ENCODE measurements at places on chromosomes 2 and 18.

- DNase-seq = no peak
These were observed 61.9 kb downstream of the RAB10 start for GRCh38 chr2:26095758-26096157.

DNA sequence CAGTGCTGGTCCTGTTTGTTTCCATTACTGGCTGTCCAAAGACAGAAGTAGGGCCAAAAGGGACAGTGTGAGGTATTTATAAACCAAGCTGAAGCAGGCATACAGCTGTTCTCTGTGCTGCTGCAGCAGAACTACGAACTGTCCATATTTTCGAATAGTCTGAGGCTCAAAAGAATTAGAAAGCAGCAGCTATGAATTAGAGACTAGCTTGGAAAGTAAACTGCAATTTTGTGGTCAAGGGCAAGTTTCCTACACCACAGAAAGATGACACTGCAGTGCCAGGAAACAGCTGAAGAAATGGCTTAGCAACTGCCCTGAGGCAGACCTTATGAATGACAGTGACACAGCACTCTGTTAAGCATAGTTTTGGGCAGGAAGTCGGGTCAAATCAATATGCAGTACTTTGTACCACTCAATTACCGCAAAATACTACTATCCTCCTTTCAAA, 125.3 kb downstream of the TMEM131 start:
- peak; percentile 44 for DNase-seq

DNA sequence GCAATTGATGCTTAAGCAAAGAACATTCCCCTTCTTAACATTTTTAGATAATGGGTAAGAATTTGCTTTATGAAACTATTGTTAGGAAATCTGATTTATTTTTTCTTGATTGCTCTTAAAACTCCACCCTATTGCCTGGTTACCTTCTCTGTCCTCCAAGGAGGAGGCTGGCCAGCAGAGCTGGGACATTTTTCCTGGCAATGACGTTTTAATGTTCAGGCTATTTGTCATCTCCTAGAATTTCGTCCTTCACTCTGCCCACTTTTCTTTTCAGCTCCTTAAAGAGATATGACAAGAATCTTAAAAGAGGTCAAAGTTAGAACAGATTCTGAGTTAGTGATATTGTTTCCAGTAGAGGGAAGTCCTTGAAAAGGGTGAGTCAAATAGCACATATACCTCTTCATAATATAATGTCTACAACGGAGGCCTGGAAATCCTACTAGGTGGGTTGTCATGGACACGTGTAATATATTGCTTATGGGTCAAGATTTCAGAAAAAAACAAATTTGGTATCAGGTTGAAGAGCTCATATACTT, 141.0 kb downstream of the CMPK2 start:
- no peak for DNase-seq

DNA sequence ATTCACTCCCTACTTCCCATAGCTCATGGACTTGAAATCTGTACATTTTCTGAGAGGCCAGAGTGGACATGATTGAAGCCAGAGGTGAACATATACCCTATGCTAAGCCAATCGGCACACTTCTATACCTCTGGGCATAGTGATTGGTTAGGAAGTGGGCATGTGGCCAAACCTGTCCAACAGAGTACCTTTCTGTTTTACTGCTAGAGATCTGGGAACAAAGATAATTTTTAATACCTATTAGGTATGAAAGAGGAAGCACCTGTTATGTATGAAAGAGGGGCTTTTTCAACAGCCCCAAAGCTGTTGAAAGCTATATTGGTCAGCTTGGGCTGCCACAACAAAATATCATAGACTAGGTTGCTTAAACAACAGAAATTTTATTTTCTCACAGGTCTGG, 27.7 kb downstream of the METTL8 start:
- DNase-seq = no peak

DNA sequence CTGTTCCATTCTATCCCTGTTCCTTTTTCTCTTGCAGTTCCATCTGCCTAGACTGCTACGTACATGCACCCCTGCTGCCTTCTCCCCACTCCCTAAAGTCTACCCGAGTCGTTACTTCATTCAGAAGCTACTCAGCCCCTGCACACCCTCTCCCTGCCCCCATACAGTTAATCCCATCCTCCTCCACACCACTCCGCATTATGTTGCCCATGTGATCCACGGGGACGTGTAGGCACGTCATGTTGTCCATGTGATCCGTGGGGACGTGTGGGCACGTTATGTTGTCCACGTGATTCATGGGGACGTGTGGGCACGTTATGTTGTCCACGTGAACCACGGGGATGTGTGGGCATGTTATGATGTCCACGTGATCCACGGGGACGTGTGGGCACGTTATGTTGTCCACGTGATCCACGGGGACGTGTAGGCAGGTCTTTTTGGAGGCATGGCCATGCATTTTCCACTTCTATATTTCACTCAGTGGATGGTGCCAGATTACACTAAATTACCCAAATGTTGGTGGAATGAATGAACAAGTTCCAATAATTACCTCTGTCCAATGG, 299.5 kb downstream of the DCDC2C start:
- DNase-seq = no peak

- DNase-seq = peak; percentile 97
These were observed 749 bp upstream of the EIF2AK3 start for GRCh38 chr2:88627856-88628570.

GRCh38 chr2:210363261-210363660, 48.3 kb upstream of the MYL1 start:
- no peak for DNase-seq

GRCh38 chr2:126776692-126777619, 121.0 kb downstream of the GYPC start:
- DNase-seq = peak; percentile 81

GRCh38 chr2:9703701-9704221, 73.0 kb upstream of the YWHAQ start:
- peak; percentile 72 for DNase-seq

- no peak for DNase-seq
These were observed 186.7 kb downstream of the CTIF start for GRCh38 chr18:48725562-48725961.

- no peak for DNase-seq
These were observed 12.5 kb upstream of the INPP5D start for GRCh38 chr2:233047667-233048066.

- no peak for DNase-seq
These were observed 23.3 kb downstream of the MYO3B start for GRCh38 chr2:170201275-170201674.

DNA sequence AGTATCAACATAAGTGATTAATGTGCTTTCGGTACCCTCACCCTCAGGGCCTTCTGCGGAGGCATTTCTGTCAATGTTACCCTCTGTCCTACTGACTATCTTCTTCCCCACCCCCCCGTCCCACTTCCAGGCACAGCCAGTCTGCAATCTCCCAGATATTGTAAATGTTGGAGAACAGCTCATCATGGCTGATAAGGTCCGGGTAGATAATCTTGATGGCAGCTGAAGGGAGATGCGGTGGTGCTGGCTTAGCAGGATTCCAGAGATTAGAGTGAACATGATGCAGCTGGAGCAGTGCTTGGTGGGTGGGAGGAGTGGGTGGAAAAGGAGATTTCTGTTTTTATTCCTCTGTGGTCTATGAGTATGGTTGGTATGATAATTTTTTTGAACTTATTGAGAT, 15.5 kb downstream of the GTF2A1L start:
- no peak for DNase-seq

DNA sequence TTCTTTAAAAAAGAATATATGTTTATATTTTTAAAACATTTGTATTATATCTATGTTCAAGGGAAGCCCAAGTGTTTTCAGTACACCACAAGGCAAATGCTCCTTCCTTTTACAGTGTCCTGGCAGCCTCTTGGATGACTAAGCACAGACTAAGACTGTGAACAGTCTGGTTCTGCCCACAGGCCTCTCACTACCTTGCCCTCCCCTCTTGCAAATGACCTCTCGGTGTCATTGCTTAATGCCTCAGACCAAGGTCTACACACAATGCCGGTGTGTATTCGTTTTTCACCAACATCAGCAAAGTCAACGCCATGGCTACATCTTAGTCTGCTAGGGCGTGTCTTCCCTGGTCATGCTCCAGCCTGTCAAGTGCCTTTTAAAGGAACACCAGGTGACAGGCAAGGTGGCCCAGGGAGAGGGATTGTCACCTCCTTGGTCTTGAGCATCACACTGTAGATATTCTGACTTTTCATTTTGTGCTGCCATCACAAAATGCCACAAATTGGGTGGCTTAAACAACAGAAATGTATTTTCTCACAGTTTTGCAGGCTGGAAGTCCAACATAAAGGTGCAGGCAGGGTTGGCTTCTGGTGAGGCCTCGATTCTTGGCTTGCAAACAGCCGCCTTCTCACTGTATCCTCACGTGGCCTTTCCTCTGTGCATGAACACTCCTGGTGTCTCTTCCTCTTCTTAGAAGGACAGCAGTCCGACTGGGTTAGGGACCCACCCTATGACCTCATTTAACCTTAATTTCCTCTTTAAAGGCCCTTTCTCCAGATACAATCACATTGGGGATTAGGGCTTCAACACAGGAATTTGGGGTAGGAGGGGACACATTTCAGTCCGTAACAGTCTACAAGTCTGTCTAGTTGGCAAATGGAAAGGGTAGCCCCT, 266.5 kb downstream of the KLHL29 start:
- peak; percentile 26 for DNase-seq

DNA sequence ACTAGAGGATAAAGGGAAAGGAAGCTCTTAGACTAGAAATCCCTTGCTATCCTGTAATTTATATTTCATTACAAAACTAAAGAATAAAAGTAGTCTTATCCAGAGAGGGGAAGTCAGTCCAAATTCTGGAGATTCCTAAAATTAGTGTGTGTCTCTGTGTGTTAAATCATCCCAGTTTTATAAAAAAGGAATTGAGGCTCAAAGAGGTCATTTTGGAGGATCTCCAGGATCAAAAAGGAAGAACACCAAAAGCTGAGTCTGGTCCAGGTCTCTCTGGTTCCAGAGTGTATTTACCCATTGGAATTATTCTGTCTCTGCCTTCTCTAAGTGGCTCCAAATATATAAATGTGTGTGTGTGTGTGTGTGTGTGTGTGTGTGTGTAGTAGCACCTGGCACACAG, 166.7 kb downstream of the NRXN1 start:
- no peak for DNase-seq

GRCh38 chr18:45066210-45066609, 385.5 kb downstream of the SETBP1 start:
- no peak for DNase-seq

DNA sequence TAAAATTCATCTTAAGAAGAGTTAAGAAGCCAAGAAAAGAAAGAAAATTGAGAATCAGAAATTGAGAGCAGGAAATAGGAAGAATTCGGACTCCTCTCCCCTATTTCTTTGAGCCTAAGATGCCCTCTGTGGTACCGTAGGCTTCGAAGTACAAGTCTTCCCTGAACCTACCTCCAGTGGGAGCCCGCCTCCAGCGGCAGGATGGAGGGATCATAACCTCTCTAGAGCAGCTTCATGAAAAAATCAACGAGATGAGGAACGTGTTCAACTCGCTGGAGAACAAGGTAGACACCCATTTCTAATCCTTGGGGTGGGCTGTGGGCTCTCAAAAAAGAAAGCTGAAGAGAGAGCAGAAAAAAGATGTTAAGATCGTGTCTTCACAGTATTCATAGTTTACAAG, 36.3 kb downstream of the ARHGEF33 start:
- DNase-seq = no peak

DNA sequence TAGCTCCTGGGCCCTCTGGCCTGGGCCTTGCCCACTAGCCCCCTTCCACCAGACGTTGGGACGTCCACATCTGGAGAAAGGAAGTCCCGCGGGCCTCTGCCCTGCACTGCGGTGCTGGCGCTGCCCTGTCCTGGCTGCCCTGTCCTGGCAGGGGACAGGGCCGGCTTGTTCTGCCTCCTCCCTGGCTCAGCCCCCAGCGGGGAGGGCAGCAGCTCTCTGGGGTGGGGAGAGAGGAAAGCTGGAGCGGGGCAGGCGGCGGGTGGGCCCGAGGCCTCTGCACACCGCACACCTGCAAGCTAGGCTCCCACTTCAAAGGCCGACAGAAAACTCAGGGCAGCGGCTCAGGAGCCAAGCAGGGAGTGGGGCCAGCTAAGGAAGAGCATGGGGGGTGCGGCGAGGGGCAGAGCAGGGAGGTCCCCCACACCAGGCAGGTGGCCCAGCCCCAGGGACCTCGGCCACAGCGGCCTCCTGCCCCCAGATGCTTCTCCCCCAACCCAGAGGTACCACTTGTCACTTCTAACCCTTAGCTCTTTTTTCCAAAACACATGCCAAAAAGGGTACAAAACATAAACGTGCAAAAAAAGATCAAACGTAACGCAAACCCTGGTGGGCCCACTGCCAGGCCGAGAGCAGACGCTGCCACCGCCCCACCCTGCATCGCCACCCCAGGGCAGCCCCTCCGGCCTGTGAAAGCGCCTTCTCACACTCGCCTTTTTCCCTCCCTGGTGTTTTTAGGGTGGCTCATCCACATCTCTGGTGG, 13.5 kb downstream of the SNED1 start:
- DNase-seq = no peak

DNA sequence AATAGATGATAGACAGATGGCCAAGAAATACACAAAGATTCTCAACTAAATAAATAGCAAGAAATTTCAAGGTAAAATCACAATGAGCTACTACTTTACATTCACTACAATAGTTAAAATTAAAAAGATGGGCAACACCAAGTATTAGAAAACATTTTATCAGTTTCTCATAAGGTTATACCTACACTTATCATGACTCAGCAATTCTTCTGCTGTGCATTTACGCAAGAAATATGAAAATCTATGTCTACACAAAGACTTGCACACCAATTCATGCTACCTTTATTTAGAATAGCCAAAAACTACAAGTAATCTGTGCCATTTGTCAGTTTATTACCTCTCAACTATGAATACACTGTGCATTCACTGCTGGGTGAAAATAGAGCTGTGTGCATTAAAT, 937.4 kb upstream of the NRXN1 start:
- no peak for DNase-seq

- DNase-seq = peak; percentile 58
These were observed 552 bp downstream of the CNPPD1 start for GRCh38 chr2:219175928-219176817.

DNA sequence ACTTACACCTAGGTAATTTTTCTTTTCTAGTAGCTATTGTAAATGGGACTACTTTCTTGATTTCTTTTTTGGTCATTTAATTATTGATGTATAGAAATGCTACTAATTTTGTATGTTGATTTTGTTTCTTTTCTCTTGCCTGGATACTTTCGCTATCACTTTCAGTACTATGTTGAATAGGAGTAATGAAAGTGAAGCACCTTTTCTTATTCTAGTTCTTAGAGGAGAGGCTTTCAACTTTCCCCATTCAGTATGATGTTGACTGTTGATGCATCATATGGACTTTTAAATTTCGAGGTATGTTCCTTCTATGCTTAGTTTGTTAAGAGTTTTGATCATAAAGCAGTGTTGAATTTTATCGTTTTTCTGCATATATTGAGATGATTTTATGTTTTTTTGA, 142.5 kb downstream of the CDH19 start:
- DNase-seq = no peak

DNA sequence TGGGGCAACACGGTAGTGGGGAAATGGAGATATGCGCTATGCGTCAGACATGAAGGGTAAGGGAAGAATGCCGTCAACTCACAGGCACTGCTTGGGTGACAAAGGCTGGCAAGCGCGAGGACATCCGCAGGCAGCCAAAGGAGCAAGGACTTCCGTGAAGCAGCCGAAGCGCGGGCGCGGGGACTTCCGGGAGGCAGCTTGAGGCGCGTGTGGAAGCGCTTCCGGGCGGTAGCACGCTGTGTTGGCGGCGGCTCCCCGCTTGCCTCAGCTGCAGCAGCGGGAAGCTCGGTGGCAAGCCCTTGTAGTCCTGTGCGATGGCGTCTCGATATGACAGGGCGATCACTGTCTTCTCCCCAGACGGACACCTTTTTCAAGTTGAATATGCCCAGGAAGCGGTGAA, at the start of gene PSMA8:
Gene PSMA8, plus strand, starts transcription at position 218 of the 400 bp plus-strand sequence. Its CDS starts 97 bp downstream, at position 315.
- peak; percentile 4 for DNase-seq

- DNase-seq = peak; percentile 63
These were observed 60.1 kb downstream of the POLR1A start for GRCh38 chr2:86045541-86045940.

Measured in dermis blood vessel endothelial cell (primary cell).